ENCODE measurements at places on chromosomes 11 and 22.

- DNase-seq = no peak
Measured at GRCh38 chr11:61885166-61885778, 6.1 kb downstream of the FADS3 start.

DNA sequence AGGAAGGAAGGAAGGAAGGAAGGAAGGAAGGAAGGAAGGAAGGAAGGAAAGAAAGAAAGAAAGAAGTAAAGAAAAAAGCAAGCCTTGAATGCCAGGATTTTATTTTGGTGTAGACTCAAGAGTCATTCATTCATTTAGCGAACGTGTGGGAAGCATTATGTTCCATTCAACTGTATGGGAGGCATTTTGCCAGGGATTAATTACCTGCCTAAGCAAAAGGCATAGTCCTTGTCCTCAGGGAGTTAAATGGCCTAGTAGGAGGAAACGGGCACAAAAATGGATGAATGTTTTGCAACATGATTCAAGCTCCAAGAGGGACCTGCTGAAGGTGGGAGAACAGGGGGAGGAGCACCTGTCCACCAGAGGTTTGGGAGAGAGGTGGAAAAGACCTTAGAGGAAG, 16.2 kb upstream of the ZNRF3 start:
- no peak for DNase-seq

GRCh38 chr22:17912945-17913721, 111.2 kb downstream of the MICAL3 start:
- no peak for DNase-seq

- no peak for DNase-seq
Measured at GRCh38 chr11:60887556-60887955, 18.8 kb downstream of the PRPF19 start.

GRCh38 chr11:37858398-37858797, 1260.4 kb upstream of the RAG2 start:
- DNase-seq = no peak

DNA sequence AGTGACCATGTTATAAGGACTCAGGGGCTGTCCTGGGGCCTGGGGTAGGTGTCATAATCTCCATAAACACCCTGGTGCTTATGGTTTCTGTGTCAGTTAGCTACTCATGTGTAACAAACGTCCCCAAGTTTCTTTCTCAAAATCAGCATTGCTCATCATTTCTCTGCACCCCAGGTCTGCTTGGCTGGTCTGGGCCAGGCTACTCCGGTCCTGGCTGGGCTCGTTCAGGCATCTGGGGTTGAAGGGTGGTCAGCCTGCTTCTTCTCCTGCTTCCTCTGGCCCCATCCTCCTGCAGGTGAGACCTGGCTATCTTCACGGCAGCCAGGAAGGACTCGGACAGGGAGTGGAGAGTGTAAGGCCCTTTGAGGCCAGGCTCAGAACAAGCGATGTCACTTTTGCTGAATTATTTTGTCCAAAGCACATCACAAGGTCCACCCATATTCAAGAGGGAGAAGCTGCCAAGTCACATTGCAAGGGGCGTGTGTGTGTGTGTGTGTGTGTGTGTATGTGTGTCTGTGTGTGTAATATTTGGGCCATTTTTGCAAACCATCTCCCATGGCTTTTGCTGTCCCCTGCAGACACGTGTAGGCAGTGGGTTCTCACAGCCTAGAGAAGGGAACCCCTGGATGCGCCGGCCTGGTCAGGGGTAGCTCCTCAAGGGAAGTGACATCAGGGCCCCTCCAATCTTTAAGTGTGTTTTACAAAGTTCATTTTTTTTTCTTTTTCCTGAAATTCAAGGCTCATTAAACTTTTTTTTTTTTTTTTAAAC, 535.8 kb downstream of the TBC1D22A start:
- no peak for DNase-seq

GRCh38 chr11:105881027-105881426, 141.0 kb downstream of the MSANTD4 start:
- DNase-seq = no peak

- no peak for DNase-seq
Measured at GRCh38 chr11:67452141-67452952, at the start of gene GPR152. Gene GPR152 (minus strand): TSS chr11:67452729. CDS start chr11:67452724, 5 bp downstream.

- DNase-seq = peak; percentile 50
Measured at GRCh38 chr22:50148991-50149721, 21.4 kb upstream of the PANX2 start.

DNA sequence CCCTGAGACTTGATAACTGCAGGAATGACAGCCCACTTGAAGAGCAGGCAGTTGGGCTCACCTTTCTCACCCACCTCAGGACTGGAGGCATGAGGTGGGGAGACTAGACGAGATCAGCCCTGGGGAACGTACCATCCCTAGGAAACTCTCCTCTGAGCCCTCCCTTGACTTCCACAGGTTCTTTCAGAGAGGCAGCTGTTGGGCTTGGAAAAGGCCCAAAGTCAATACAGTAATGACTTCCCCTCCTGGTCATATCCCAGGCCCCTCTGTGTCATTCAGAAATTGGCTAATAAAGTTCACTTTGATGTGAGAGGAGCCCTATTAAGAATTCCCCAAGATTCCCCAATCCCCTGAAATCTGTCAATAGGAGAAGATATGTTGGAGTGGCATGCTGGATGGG, 5.8 kb upstream of the NECTIN1 start:
- no peak for DNase-seq

GRCh38 chr11:95715777-95716241, 73.8 kb downstream of the FAM76B start:
- no peak for DNase-seq

Measured in stimulated activated CD8-positive, alpha-beta memory T cell treated with anti-CD3 and anti-CD28 coated beads, Interleukin-12 subunit alpha, Interleukin-12 subunit beta, amount 100 ng/mL, for 1 hour (primary cell).